Ovary (tissue), 10 donors: ENCODE measurements at places on chromosomes 5 and 9. TPM values are rescaled to one million over a fixed set of nuclear protein-coding genes. Genes with fewer than 3 reads are reported as not detected.

DNA sequence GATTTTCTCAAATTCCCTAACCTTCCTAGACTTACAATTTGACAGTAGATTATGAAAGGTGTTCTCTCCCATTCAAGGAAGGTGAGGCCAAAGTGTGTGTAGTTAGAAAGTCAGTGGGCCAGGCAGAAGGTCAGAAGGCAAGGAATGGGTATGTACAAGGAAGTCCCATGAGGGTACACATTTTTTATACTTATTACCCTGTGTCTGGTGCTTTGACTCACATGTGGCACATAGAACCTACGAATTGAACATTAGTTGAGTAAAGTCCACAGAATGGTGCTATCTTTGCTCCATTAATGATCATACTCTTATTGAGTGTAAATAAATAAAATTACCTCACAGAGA lies 55.4 kb downstream of the IQGAP2 start:
- DNase-seq = no peak
- H3K27me3 ChIP-seq = no peaks in the 10 kb centered on the region
- H3K4me1 ChIP-seq = no peaks in the 10 kb centered on the region
- H3K27ac ChIP-seq = no peak overlapping the region
- H3K36me3 ChIP-seq = no peaks in the 10 kb centered on the region

DNA sequence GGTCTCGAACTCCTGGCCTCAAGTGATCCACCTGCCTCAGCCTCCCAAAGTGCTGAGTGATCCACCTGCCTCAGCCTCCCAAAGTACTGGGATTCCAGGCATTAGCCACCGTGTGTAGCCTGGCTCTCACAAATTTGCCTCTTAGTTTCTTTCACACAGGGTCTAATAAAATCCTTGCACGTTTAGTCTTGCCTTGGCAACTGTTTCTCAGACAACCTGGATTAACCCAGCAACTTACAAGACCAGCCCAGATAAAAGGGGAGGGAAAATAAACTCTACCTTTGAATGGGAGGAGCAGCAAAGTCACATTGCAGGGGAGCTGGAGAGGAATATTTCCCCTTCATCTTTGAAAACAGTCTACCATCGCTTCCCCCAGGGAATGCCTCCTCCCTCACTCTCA lies 29.3 kb upstream of the GNA14 start:
- no peaks in the 10 kb centered on the region for H3K4me1 ChIP-seq
- H3K36me3 ChIP-seq = no peaks in the 10 kb centered on the region
- H3K27ac ChIP-seq = no peak overlapping the region
- no peaks in the 10 kb centered on the region for H3K27me3 ChIP-seq
- DNase-seq = no peak

- H3K36me3 ChIP-seq = no peaks in the 10 kb centered on the region
- H3K4me3 ChIP-seq = peak overlapping the region; percentile 68
- DNase-seq = peak; percentile 70
- H3K27me3 ChIP-seq = no peaks in the 10 kb centered on the region
These were observed 1.7 kb downstream of the ENDOG start for GRCh38 chr9:128819716-128820664.

DNA sequence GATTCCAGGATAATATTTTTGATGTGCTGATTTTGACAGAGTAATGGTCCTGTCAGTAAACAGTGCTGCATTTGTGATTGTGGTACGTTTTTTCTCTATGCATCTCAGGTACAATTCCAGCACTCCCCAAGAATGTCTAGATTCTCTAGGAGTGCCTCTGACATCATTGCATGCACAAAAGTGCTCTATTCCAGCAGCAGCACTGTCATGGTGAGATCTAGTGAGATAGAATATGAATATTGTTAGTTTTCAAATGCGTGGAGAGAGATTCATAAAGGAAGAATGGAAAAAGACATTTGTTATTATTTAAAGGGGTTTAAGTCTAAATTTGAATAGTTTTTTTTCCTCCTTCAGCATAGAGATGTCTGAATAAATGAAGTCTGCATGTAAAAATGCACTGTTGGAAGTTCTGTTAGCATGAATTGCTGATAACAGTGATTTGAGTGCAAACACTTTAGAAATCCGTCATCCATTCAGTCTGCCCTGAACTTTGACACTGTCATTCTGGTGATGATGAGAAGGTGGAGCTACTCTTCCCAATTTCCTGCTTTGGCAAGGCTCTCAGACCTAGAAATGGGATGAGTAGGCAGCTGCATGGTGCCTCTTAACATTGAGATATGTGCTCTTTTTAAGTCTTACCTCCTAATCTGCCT lies 84.6 kb downstream of the GAPVD1 start:
- H3K36me3 ChIP-seq = no peaks in the 10 kb centered on the region
- H3K4me3 ChIP-seq = no peak overlapping the region
- H3K4me1 ChIP-seq = no peaks in the 10 kb centered on the region
- no peak overlapping the region for H3K27ac ChIP-seq
- no peaks in the 10 kb centered on the region for H3K27me3 ChIP-seq

DNA sequence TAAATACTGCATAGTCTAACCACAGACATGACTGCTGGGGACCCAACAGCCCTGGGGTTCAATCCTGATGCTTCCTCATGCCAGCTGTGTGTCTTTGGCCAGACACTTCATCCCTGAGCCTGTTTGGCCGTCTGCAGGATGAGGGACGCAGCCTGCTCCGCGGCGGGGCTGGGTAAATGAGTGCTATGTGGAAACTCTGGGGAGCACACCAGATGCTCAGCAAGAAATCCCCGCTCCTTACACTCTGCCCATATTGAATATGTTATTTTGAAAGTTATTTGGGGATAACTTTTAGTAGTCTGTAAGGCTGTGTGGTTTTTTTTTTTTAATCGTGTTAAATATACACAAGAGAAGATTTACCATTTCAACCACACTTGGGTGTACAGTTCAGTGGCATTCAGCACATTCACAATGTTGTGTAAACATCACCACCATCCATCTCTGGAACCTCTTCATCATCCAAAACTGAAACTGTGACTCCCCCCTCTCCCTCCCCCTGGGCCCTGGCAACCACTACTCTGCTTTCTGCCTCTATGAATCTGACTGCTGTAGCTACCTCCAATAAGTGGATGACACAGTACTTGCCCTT lies 42.7 kb downstream of the SH3PXD2B start:
- H3K4me1 ChIP-seq = peaks cover 43% of the 10 kb centered on the region
- peak overlapping the region; percentile 76 for H3K27ac ChIP-seq
- no peak overlapping the region for H3K4me3 ChIP-seq
- no peaks in the 10 kb centered on the region for H3K27me3 ChIP-seq

GRCh38 chr9:69324549-69325401 lies at the start of gene ENTREP1:
ENTREP1 (plus strand) TSS chr9:69325215; CDS start chr9:69325310, 95 bp downstream.
- peak; percentile 80 for DNase-seq
- no peaks in the 10 kb centered on the region for H3K36me3 ChIP-seq
- peak within 1 kb of the TSS; percentile 60 for H3K4me3 ChIP-seq

- H3K27ac ChIP-seq = no peak within 1 kb of the TSS
- peak; percentile 81 for DNase-seq
These were observed at the start of gene OLFM1 for GRCh38 chr9:135087489-135087792. OLFM1 (plus strand) TSS chr9:135087668; CDS start chr9:135087990, 322 bp downstream.

SNX24 gene
- 13.7 TPM for total RNA-seq
